ENCODE measurements at places on chromosomes 7 and 10.

DNA sequence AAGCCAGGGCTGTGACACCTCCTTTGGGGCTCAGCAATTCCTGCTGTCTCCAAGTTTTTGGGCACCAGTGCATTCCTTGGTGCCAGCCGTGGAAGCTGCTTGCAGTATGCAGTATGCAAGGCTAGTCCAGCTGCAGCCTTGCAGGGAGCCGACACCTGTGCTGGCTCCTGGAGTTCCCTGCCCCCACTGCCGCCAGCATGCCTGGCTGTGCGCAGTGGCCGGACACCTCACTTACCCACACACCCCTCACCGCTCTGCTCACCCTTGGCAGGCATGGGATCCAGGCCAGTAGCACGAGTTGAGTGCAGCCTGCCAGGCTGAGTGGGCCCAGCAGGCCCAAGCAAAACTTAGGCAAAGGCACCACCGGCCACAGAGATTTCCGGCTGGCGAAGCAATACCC is 77.4 kb downstream of the SAMD9 start:
- no peak for DNase-seq

DNA sequence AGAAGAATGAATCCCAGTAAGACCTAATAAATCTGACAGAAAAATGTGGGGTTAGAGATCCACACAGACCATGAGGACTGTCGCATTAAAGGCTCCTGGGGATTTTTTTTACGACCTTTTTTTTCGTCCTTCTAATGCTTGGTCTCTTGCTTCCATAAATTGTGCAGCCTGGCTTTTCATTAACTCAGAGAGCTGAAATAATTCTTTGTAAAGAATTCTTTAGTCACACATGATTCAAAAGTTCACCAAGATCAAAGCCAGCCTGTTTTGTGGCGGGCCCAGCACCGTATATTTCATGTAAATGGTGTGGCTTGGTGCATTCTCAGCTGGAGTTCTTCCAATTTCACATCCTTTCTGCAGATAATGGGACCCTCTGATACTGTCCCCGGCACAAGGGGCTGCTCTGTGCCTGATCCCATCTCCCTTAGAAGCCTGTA is 206.6 kb upstream of the BMPER start:
- DNase-seq = no peak

DNA sequence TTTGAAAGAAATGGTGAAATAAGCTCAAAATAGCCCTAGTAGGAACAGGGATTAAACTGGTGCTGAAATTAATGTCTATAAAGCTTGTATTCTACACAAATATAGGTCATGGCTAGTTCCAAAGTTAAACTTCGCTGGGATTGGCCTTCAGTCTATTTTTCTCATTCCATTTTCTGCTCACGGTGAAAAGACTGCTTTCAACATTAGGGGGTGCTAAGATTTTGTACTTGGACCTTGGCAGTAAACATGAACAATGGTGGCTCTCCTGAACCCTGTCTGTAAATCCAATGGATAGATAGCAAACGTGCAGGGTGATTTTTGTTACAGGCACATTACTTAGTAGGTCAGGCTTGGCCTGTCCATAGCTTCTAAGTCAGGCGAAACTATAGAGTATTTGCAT is 36.0 kb upstream of the RSU1 start:
- DNase-seq = no peak

- DNase-seq = no peak
Measured at GRCh38 chr10:62467527-62467926, 93.4 kb downstream of the ZNF365 start.

- no peak for DNase-seq
Measured at GRCh38 chr10:42654419-42654818, 16.0 kb upstream of the ZNF33B start.
